ENCODE measurements at places on chromosomes 7 and 10.

- DNase-seq, result no peak
Measured at GRCh38 chr10:2137549-2138174, 400.3 kb upstream of the ADARB2 start.

GRCh38 chr10:6385665-6386064 is 182.9 kb downstream of the PFKFB3 start:
- DNase-seq, result no peak

GRCh38 chr10:124534231-124534798 is 72.7 kb downstream of the LHPP start:
- no peak for DNase-seq

DNA sequence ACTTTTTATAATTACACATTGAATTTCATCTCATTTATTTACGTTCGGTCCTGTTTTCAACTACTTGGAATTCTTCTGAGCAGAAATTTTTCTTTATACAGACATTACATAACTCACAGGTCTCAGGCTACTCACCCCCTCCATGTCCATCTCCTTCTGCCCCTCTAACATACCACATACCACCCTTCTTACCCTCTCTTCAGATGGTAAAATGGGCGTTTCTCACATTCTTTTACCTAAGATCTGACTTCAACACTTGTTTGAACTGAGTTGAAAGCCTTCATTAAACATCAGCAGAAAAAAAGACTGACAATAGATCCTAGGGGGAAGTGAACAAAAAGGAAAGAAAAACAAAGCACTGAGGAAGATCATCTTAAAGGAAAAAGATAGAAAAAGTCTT is 309.7 kb downstream of the CTNNA3 start:
- no peak for DNase-seq

DNA sequence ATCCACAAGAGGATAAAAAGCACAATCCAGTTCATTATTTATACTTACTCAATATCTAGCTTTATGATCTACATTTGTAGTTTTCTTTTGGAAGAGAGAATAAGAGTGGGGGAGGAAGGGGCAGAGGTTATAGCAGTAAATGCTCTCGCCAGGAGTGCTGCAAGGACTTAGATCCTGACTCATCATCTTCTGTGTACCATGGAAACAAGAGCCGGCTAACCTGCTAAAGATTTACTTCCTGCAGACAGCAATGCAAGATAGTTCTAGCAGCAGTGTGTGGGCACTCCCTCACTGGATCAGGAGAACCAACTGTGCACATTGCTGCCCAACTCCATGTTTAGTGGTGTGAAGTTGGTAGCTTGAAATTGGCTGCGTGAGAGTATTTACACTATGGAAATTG is 47.7 kb upstream of the TRIL start:
- no peak for DNase-seq

DNA sequence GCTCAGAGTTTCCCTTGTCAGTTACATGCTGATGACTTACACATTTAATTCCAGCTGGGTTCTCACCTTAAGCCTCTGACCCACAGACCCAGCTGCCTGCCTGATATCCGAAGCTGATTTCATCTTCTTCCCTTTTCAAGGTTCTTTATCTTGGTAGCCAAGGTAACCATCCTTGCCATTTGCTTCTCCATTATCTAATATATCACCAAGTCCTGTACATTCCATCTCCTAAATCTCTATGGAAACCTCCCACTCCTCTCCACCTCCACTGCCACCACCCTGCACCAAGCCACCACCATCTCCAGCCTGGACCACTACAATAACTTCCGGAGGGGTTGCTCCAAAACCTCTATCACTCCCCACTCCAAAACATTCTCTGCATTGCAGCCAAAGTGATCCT is 19.9 kb downstream of the SCRN1 start:
- DNase-seq, result no peak

GRCh38 chr10:24041034-24041433 is 167.9 kb upstream of the KIAA1217 start:
- DNase-seq, result no peak

- DNase-seq, result no peak
Measured at GRCh38 chr10:77214799-77215198, 422.8 kb downstream of the KCNMA1 start.

DNA sequence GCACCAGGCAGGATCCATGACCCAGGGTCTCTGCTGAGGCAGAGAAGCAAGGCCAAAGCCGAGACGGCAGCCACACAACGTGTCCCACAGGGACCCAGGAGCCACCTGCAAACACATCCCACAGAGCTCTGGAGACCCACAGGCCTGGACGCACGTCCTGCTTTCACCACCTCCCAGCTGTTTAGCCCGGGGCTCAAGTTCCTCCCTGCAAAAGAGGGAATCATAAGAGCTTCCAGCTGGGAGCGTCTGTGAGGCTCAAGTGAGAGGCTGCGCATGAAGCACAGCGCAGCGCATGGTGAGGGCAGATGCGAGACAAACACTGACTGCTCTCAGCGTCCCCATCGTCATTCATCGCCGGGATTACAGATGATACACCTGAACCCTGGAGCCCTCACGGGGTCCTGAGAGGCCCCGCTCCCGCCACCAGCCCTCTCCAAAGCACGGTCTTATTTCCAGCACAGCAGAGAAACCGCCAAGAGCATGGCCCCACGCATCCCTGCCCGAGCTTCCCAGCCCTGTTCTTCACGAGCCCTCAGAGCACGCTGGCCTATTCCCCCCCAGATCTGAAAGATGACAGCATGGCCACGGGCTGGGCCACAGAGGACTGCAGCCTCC is 88.7 kb downstream of the MAD1L1 start:
- DNase-seq, result no peak

DNA sequence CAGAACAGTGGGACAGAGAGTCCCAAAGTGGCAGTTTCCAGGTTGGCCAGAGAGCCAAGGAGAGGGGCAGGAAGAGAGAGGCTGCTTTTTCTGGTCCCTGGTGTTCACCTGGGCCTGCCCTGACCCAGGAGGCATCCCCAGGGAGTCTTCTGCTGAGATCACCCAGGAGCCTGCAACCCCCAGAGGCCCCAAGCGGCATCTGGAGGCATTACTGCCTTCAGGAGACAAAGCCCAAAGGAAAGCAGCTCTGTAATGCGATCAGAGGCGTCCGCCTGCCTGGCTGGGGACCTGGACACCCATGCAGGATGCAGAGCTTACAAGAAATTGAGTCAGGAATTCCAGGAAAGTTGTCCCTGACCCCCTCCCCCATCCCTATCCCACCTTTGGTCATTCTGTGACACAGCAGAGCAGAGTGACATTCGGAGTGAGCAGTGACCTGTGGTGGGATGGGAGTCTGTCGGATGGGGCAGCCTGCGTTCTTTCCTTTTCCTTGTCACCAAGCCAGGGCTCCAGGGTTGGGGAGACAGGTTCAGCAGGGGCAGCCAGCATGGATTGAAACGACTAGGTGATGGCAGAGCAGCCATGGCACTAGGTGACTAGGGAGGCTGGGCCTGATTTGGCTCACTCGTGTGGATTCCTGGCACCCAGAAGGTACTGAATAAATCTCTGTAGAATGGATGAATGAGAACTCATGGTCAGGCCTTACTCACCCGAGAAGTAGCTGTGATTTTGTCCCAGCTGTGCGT is 10.4 kb downstream of the UNC5B start:
- DNase-seq, result no peak

GRCh38 chr10:126893206-126893605 is 12.0 kb upstream of the DOCK1 start:
- DNase-seq, result no peak

- no peak for DNase-seq
Measured at GRCh38 chr7:33487998-33488682, 358.8 kb downstream of the BBS9 start.

Measured in amniotic stem cell (primary cell).